Inflammatory macrophage treated with lipopolysaccharide for 4 hours (primary cell): ENCODE measurements at places on chromosomes 1 and 21.
A peak's percentile ranks its signal among the peaks of the same experiment; 100 is the strongest.

DNA sequence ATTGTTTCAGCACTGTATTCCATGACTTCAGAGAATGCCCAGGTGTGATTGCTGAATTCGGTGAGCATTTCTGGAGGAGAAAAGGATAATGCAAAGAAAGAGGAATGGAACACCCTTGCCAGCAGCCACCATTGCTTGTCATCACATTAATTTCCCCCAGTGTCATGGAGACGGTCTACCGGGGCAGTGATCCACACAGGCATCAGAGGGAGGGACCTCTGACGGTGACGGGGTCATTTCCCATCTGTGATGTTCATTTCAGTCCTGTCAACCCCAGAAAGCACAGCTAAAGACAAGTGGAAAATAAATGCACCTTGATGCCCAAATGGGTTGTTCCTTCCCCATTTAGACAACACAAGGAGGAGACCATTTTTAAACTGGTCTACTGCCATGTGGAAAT lies 376.4 kb downstream of the PCP4 start:
- no peak for DNase-seq

DNA sequence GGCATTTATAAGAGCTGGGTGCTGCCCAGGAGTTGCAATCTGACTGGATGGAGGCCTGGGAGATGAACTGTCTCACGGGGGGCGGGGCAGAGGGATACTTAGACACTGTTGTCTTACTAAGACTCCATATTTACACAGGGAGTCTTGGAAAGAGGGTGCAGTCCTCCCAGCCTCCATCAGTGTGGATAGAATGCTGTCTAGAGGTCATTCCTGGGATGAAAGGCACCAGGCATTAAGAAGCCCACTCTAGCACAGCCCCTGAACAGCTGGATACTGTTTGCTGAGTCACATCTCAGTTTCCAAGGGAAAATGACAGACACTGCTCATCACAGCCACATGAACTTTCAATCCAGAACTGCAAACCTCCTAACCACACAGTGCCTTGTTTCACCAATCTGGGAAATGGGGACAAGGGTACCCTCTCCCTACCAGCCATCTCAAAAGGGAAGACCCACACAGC lies 43.3 kb downstream of the SSBP3 start:
- DNase-seq: no peak

DNA sequence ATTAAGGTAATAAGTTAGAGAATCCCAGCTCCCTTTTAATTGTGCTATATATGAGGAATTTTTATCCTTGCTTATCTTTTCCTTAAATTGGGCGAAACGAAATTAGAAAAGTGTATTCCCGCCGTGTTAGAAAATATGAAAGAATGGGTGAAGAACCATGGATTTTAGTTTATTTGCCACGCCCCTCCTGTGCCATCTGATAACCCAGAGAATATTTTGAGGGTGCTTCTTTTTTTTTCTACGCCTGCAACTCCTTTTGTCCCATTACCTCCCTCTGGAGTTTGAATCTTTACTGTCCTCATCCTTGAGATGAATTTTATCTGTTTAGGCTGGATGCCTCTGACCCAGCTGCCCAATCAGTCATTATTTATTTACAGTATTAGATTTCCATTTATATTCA lies 1.6 kb downstream of the TLCD4 start:
- DNase-seq: no peak

- no peak for DNase-seq
These were observed 1.9 kb downstream of the GPSM2 start for GRCh38 chr1:108878678-108879077.

- no peak for DNase-seq
These were observed 6.5 kb upstream of the KRTAP19-7 start for GRCh38 chr21:30567617-30568016.

DNA sequence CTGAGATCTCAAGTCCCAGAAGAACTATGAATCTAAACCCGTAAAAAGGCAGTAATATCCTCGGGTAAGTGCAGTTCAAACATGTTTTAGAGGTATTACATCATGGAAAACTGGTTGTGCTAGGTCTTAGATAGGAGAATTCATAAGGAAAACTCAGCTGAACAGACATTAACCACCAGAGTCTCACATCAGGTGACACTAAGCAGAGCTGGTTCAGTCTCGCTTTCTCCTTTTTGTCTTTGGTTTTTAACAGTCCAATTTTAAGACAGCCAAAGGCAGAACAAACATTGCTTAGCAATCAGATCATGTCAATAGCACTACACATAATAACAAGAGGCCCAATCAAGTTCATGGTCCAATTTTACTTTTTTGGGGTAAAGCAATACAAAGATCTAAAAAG lies 63.1 kb upstream of the MUTYH start:
- no peak for DNase-seq

- no peak for DNase-seq
These were observed 17.6 kb downstream of the HSPG2 start for GRCh38 chr1:21919520-21919919.

- no peak for DNase-seq
These were observed 49.3 kb downstream of the COL18A1 start for GRCh38 chr21:45454060-45454925.

DNA sequence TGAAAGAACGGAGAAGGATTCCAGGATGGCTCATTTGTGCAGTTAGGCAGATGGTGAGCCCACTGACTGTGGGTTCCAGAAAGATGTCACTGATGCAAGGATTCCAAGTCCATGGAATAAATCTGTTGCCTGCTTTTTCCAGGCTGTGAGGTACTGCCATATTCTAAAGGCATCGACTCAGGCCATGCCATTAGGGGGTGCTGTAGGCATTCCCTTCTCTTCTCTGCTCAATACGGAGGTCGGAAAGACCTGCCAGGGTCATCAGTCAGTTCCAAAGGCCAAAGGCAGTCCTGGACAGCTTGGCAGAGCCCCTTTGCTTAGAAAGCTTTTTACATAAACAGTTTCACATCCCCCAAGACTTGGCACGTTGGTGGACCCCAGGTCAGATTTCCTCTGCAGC lies 31.7 kb upstream of the TMEM125 start:
- peak; percentile 69 for DNase-seq

DNA sequence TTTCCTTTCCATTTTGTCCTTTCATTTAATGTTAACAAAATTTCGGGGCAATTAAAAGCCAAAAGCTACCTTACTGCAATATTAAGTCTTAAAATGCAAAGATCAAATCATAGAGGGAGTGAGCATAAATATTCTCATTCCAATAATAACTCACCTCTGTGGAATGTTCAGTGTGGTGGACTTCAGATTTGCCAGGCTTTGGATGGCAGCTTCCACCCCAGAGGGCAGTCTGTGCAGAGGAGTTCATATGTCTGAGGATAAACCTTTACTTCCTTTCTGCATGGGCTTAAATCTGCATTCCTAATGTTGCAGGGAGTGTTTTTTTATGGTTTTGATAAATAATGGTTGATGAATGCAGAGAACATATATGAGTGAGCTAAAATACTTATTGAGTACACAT lies 16.3 kb downstream of the KIAA0040 start:
- DNase-seq: no peak

DNA sequence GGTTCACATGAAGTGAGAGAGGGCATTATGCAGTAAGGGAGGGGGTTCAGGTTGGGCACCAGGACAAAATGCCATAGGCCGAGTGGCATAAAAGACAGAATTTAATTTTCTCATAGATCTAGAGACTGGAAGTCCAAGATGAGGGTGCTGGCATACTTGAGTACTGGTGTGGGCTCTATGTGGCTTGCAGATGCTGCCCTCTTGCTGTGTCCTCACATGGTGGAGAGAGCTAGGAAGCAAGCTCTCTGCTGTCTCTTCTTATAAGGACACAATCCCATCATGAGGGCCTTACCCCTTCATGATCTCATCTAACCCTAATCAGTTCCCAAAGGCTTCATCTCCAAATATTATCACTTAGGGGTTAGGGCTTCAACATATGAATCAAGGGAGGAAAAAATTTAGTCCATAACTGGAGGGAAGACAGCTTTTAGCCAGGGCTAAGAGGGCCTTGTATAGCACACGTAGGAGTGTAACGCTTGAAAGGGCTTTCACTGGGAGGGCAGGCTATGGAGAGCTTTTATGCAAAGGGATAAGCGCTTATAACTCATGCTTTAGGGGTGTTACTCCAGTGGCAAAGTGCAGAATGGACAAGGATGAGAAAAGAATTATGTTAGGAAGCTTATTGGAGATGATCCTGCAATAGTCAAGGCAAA lies 64.5 kb downstream of the PLPPR5 start:
- no peak for DNase-seq

DNA sequence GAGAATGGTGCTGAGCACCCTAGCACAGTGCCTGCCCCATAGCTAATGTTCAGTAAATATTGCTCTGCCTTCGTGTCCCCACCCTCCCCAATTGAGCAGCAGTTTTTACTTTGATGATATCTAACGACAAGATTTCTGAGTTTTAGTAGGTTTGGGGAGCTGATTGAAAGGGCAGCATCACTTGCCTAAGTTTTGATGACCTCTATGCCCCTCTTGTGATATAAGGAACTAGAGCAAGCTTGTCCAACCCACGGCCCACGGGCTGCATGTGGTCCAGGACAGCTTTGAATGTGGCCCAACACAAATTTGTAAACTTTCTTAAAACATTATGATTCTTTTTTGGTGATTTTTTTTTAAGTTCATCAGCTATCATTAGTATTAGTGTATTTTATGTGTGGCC lies 1.6 kb downstream of the CNIH4 start:
- DNase-seq: peak; percentile 68

DNA sequence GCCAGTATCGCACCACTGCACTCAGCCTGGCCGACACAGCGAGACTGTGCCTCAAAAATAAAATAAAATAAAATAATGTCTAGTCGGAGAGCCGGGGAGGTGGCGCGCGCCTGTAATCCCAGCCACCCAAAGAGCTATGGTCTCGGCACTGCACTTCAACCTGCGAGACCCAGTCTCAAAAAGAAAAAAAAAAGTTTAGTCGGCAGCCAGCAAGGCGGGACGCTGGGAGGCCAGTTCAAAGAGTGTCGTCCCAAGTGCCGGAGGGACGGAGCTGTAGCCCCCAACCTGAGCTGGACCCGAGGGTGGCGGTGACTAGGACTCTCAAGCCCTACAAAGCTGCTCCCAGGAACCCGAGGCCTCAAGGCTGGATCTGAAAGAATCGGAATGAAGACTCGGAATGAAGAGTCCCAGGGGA lies 632 bp upstream of the FALEC start:
- no peak for DNase-seq

DNA sequence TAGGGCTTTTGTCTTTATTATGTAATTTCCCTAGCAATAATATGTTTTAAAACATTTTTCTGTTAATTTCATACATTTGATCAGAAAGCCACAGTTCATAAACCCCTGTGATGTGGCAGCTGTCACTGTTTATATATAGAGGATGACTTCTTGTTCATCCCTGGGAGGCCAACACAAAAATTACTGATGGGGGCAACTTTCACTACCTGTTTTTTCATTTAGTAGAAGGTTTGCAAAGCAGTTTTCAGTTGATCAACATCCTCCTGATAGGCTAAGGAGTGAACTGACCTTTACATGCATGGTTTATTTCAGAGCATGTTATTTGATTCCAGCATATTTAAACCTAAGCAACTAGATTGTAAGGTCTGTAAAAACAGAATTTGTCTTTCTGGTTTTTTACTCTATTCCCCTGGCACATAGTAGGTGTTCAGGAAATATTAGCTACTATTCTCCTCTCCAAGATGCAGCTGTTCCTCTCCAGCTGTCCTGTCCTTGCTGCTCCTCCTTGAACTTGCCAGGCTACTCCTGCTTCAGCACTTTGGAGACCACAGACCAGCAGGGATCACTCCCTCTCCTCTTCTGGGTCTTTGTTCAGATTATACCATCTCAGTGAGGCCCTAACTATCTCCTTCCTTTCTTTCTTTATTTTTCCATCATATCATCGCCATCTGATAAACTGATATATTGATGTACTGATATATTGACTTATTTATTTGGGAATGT lies 54.7 kb downstream of the ROR1 start:
- peak; percentile 58 for DNase-seq

DNA sequence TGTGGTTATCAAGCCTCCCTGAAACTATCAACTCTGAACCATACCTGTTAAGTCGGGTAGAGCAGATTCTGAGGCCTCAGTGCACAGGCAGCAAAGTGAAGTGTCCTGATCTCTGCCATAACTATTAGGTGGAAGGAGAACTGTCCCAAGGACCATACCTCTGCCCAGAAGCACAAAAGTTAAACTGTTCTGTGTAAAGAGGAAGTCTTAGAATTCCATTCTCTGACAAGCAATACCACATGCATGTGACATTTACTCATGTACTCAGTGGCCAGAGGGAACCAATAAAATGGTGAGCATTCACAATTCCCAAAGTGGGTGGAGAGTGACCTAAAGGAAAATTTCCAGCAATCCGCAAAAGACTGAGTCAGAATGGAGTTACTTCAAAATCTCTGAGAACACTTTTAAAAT lies 61.0 kb downstream of the TOR3A start:
- DNase-seq: peak; percentile 98

DNA sequence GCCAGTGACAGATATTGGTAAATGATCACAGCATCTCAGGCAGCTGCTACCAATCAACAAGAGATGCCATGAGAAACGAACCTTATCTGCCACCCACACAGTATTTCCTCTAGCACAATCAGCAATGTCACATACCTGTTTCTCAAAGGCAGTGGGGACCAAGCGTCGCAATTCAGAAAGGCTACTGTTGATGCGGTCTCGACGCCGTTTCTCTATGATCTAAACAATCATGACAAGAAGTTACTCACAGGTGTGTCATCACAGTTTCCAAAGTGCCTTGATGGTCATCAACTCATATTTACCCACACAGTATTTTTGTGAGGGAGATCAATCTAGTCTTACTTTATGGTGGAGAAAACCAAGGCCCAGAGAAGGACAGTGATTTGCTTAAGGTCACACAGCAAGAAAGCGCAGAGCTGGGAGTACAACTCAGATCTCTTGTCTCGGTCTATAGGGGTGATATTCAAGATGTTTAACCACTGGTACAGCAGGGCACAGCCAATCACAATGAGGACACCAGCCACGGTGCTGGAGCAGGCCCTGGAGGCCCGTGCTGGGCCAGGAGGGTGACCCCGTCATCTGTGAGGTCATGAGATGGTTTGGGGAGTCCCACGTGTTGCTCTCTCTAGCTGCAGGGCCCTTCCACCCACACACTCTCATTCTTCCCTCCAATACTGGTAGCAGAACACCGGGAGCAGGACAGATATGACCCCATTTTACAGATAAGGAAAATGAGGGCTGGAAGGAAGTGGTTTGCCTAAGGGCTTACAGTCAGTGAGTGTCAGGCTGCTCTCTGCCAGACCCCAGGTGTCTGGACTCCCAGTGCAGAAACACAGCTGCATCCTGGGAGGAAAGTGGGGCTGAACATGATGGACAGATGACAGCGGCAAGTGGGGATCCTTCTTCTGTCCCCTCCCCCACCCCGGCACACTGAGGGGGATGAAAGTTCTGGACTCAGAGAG lies 7.8 kb downstream of the HEYL start:
- DNase-seq: no peak

DNA sequence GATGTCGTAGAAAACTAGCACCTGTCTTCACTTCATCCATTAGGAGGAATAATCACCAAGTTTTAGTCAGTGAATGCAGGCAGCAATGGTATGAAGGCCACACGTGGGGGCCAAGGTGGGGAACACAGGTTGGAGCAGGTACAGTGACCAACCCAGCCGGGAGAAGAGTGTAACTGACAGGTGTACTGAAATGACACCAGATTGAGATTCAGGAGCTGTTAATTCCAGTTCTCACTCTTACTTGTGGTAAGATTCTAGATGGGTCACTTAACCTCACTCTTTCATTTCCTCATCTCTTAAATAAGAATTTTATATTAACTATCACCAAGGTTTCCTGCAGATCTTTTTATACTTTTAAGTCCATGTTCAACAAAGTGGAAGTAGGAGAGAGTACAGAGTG lies 206.2 kb upstream of the PTBP2 start:
- no peak for DNase-seq

GRCh38 chr21:26565111-26565510 lies 8.0 kb downstream of the CYYR1 start:
- peak; percentile 69 for DNase-seq
